NCI-H1092 (cell line): ENCODE measurements at places on chromosomes 12 and 14.
A peak's percentile ranks its signal among the peaks of the same experiment; 100 is the strongest.

GRCh38 chr12:25718081-25718731 is 165.1 kb upstream of the LMNTD1 start:
- no peak for DNase-seq

- no peak for DNase-seq
Observed at GRCh38 chr12:4266990-4267389, 6.6 kb upstream of the CCND2 start.

DNA sequence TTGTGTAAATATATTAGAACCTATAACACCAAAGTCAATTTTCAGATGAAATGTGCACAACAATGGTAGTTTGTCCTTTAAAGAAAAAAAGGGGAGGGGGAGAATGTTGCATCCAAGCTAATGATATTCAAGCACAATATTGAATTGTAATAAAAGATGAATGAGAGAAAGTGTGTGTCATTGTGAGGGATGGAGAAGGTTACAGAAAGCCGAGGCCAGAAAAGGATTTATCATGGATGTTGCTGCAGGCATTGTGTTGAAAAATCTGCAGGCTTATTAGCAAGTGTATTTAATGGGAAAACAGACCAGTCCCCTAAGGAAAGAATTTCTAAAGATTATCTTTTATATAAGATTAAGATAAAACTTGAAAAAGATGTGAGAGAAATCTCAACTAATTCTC is 186.5 kb downstream of the SPTSSA start:
- no peak for DNase-seq

DNA sequence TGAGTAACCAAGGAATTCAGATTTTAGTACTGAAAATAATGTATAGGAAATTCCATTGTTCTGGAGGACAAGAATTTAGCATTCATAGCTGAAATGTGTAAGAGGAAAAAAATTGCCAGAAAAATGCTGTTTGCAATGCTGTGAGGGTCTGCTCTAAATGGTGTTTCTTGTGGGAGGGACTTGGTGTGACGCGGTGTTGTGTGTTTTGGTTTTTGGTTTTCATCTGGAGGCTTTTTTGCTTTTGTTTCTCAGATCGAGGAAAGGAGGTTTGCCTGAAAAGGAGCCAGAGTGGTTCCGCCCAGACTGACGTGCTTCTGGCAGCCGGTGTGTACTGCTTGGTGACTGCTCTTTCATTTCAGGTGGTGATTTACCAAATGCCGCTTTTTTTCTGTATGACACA is 211.8 kb upstream of the HMGA2 start:
- DNase-seq, result no peak

DNA sequence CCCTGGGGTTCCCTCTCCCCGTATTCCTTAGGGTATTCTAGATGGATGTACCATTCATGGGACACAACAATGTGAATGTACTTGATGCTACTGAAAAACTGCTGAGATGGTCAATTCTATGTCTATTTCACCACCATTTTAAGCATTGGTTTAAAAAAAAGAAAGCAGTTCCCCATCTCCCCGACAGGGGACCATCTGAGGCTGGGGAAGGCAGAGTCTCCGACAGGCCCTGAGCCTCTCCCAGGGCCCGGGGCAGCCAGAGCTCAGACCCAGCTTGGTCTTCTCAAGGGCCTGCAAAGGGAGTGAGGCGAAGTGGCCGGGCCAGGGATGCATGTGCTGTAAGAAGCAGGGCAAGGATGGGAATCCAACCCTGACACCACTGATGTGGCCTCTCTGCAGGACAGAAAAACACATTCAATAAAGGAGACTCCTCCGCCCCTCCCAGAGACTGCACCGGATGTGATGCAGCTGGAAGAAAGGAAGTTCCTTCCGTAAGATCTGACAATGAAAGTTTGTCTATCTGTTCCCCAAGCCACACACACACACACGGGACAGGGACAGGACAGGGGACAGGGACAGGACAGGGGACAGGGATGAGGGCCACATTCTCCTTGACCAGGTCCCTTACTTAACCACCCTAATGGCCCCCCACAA is 234.1 kb downstream of the BCL11B start:
- DNase-seq, result no peak

- peak; percentile 22 for DNase-seq
Observed at GRCh38 chr14:77212943-77213678, 31.5 kb downstream of the TMEM63C start.

GRCh38 chr12:130041983-130042812 is 120.1 kb upstream of the FZD10 start:
- peak; percentile 31 for DNase-seq

- no peak for DNase-seq
Observed at GRCh38 chr14:44699391-44699790, 192.3 kb upstream of the FSCB start.

DNA sequence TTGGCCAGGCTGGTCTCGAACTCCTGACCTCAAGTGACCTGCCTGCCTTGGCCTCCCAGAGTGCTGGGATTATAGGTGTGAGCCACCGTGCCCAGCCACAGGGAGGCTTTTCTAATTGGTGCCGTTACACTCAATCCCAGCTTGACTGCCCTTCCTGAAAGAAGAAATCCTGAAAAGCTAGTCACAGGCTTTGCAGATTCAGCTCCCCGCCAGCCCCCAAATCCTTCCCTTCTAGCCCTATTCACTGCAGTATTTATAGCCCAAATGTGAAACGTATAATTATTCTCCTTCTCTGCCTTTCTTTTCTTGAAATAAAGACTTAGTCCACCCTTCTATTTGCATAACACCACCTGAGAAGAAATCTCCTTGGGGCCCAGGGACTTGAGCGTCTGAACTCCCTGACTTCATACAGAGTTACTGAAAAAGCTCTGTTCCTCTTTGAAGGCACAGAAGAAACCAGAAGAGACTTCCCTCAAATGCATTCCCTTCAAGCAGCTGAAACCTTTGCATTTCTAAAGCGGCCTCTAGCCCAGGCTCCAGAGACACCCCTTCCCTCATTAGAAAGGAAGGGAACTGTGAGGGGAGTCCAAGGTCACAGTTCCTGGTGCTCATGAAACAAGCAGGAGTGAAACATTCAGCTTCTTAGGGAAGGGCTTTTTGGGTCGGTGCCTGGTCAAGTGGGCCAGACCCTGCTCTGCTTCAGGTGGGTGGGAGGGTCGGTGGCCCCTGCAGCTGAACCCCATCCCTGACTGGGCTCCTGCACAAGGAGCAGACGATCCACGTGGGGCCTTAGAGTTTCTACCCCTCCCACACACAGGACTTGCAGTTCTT is 42.3 kb upstream of the BATF start:
- no peak for DNase-seq

DNA sequence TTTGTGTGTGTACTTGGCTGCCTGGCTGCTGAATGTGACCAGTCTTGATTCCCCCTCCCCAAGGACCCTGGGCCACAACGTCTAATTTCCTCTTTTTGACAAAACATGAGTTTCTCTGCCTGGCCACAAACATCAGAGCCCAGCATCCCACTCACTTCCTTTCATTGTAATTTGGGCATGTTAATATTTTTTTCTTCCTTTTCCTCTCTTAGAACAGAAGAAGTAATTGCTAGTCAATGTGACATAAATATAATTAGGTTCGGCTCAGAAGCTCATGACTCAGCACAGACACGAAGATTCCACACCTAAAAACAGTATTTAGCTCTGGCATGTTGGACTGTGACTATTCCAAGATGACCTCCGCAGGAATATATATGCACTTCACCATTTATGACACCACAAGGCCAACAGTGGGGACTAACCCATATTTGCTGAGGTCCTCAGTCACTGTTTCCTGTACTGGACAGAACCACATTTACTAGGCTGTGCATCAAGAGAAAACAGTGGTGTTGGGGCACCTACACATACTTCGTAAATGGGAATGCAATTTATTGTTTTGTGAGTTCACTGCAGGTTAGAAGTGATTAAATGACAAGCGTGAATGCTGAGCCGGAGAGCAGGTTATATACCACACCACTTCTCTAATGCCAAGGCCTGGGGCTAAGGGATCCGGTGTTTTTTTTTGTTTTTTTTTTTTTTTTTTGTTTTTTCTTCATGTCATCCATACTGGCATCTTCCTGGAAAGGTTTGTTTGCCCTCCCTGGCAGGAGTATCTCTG is 4.2 kb downstream of the GSG1 start:
- no peak for DNase-seq

DNA sequence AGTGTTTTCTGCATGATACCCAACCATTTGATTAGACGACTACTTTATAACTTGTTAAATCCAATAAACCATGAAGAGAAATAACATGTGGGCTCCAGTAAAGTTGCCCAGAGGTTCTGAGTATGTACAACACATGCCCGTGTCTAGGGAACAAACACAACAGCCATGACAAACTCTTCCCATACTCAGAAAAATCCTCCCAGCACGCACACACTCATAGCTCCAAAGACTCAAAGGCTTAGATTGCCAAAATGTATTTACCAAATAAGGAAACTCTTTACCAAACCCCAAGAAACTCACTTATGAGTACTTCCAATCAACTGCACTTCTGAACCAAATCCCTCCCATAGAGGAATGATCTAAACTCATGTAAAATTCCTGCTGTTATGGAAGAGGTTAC is 17.3 kb downstream of the SART3 start:
- no peak for DNase-seq

GRCh38 chr12:1434296-1434955 is 160.0 kb downstream of the FBXL14 start:
- DNase-seq, result no peak

- DNase-seq, result no peak
Observed at GRCh38 chr12:1913377-1914113, 4.9 kb downstream of the CACNA2D4 start.

- no peak for DNase-seq
Observed at GRCh38 chr14:68849416-68849815, 56.5 kb upstream of the ZFP36L1 start.

DNA sequence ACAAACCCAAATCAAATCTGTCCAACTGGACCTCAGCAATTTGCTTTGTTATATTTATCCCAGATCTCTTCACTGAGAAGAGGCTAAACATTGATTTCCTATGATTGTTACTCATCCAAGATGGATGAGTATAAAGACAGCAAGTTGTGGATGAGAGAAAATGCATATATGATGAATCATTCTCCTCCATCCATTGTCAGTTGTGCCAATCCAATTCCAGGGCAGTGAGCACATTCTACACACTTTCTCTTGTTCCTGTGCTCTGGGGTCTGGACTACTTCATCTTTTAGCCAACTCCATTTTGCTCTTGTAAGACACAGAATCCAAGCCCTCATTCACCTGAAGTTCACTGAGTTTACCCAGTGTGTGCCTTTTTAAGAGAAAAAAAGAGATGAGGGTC is 105.7 kb downstream of the GCH1 start:
- DNase-seq, result no peak

DNA sequence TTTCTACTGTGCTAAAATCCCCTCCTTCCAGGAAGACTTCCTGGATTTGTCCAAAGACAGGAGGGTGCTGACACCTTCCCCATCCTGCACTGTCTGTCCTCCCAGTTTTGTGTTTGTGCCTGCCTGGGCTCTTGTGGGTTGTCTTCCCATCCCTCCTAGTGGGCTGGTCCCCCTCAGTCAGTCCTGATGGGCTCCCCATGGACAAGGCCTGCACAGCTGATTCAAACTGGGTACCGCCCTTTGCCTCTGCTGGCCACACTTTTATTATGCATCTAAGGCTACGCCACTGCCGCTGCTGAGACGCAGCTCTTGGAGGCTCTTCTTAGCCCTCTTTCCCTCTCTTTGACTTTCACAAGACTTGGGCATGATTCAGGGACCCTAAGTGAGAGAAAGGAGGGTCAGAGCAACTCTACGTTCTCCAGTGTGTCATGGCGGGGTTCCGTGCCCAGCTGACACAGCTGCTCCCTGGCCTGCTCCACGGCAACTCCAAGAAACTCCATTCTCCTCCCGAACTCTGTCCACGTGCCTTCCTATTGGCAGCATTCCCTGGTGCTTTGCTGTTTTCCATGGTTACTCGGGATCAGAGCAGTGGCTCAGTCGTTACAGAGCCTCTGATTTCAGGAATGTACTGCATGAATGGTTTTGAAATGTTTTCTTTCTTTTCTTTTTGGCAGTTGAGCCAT is 3.8 kb upstream of the KRT85 start:
- DNase-seq, result no peak

DNA sequence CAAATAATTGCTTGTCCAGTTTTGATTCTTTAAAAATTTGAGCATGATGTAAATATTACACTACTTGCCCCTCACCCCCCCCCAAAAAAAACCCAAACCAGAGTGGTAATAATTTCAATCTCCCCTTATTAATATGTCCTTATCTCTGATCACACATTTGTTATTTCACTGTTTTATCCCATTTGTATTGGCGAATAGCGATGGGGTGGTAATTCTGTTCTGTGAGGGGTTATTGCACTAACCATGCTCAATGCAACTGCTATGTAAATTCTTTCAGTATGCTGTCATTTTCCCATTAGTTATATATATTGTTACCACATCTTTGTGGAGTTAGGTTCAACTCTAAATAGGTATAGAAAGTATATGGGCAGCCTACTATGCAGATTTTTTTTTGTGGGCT is 1.1 kb downstream of the RIMKLB start:
- DNase-seq, result no peak

- DNase-seq, result no peak
Observed at GRCh38 chr14:80133457-80133856, 77.8 kb downstream of the DIO2 start.

DNA sequence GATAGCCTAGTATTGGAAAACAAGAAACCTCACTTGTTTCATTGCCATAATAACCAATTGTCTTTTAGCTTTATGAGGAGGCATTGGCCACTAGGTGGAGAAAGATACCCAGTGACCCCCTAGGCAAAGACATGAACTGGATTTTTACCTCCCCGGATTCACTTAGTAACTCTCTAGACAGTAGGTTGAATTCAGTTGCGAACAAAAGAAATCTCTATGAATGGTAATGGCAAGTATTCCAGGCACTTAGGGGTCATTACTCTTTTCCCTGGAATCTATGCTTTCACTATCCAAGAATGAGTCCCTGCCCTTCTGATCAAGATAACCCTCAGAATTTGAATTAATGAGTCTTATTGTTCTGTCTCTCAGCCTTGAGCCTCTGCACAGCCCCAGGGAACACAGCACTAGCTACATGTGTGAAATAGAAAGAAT is 29.5 kb upstream of the RHOJ start:
- peak; percentile 58 for DNase-seq

DNA sequence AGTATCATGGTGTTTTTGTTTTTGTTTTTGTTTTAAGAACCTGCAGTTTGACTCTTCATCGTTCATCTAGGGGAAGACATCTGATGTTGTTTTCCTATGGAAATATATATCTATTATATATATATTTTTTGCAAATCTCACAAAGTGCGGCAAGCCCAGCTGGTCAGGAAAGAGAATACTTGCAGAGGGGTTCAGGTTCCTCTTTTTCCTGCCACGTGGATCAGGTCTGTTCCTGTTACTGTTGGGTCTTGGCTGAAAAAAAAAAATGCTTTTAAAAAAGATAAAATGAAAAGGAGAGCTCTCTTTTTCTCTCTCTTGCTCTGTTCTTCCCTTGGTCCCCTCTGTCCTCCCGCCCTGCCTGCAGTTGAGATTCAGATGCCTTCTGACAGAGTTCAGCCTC is 179.4 kb upstream of the BCL2L14 start:
- DNase-seq, result no peak

- DNase-seq, result no peak
Observed at GRCh38 chr14:31572955-31573354, 11.8 kb downstream of the NUBPL start.

DNA sequence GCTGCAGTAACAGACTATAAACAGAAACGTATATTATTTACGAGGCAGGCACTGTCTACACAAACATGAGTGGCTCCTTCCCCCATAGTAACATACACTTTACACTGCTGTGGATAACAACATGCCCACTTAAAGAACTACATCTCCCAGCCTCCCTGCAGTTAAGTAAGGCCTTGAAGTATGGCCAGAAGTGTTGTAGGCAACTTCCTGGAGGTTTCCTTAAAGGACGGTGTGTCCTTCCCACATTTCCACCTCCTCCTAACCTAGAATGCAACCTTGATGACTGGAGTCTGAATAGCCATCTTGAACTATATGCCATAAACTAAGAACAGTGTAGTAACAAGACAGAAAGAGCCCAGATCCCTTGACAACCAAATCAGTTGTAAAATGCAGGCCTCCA is 20.3 kb downstream of the MED13L start:
- DNase-seq, result no peak
